Thoracic aorta endothelial cell (primary cell): ENCODE measurements at places on chromosomes 6 and 20. TPM values are rescaled to one million over a fixed set of nuclear protein-coding genes. Genes with fewer than 3 reads are reported as not detected.

Gene FAXC
- 0.27 and 1.1 TPM in 2 replicates for total RNA-seq

Gene HECA
- 27.3 and 36.8 TPM in 2 replicates for total RNA-seq

Gene TDP2
- total RNA-seq: 37.6 and 39.1 TPM in 2 replicates

Gene SLC35A1
- 15.7 and 18.2 TPM in 2 replicates for total RNA-seq
